ENCODE measurements at places on chromosomes 3 and 15.

GRCh38 chr15:56988219-56988618, 69.8 kb downstream of the TCF12 start:
- DNase-seq: no peak

DNA sequence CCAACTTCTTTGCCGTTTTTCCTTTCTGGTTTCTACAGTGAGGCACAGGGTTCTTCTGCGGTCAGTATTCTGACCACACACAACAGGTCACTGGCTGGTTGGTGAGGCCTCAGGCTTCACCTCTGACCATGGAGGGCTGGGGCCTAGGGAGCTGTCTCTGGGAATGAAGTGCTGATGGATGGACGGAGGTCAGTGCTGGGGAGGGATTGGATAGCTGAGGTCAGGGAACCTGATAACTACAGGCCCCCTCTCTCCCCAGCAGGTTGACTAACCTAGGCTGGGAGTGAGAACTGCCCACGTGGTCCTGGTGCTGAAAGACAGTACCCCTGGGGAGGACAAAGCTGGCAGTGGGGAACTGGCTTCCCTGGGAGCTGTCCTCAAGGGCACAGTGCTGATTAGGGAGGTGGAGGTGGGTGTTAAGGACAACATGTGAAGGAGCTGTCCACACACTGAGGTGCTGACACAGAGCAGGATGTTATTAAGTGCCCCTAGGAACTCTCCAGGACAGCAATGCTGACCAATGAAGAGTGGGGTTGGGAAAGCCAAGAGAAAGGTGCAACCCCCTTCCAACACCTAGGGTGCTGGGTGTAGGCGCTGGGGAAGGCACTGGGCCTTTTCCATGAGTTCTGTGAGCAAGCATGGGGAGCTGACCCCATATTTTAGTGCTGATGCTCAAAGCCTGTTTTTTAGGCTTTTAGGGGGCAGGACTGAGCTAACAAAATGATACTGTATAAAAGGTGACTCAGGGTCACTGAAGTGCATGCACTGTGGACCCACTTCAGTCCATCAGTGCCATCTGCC, 45.2 kb downstream of the ATP2B2 start:
- peak; percentile 60 for DNase-seq

DNA sequence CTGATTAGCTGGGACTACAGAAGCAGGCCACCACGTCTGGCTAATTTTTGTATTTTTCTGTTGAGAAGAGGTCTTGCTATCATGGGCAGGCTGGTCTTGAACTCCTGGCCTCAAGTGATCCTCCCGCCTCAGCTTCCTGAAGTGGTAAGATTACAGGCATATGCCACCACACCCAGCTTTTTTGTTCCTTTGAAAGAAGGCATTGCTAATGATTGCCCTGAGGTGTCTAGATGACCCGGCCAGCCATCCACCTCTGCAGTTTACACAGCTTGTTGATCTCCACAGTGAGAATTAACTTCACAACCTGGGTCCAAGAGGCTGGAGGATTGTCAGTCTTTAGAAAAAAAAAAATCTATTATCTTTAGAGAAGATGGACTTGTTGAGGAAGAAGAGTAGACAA, 58.7 kb downstream of the SMAD3 start:
- DNase-seq: no peak

GRCh38 chr15:67079361-67079760, 14.0 kb downstream of the SMAD3 start:
- DNase-seq: peak; percentile 78

DNA sequence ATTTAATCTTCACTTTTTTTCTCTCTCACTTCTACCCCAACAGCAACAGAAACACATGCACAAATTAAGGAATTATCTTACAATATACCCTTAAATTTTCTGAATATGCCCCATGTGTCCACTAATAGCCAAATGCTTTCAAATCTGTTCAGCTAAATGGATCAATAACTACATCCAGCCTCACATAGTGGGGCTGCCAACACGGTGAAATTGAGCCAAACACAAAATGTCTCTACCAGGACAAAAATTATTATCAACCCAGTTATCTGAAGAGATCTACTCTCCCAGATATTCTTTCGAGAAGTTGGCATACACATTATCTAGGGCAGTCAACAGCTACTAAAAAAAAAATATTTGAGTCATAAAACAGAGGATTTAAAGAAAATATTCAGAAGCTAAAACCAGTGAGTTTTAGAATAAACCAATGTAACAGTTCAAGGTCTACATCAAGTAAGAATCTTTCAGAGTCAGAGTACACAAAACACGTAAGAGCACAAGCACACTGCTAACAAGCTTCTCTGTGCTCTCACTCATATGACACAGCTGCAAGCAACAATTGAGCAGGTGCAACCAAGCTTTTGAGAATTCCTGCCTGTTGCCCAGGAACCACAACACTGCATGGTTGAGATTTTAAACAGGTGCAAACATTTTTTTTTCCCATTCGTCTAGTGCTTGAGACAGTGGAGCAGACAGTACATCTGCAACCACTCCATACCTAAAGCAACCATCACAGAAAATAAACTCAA, 247.7 kb downstream of the ZBTB20 start:
- no peak for DNase-seq

DNA sequence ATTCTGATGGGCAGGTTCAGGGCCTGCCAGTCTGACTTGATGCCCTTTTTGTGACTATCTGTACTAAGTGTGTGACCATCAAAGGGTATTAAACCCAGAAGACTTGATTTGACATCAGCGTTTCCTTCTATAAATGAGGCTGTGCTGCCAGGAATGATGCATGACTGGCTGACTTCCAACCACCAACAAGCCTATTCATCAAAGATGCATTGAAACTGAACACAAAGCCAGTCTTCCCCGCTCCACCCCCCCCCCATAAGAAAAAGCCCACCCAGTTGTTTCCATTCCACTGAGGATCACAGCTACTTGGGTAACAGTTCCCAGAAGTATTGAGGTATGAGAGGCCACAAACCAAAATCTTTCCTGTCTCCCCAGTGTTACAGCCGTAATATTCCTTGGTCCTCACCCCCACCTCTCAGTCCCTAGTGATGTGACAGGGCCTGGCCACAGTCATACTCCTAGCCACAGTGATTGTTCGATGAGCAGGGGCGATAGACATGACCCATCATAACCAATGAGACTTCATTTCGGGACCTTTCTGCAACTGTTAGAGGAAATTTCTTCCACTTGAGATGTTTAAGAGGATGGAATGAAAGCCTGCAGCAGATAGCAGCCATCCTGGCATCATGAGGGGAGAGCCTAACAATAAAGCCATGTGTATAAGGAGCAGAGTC, 22.6 kb downstream of the SH3BP5 start:
- DNase-seq: peak; percentile 48

DNA sequence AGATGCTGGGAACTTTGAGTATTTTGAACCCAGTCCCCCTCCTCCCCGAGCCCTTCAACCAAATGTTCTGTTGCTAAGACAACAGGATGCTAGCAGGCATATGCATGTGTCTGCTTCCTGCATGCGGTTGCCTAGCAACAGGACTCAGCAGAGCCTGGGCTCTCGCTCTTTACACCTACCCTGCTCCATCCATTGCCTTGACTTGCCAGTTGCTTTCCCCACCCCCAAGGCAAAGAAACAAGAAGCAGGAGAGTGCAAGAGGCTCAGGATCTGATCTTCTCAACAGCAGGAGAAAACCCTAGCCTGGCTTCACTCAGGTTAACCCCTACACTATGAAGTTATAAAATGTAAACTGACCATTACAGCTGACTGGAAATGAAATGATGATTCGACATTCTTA, 393.0 kb downstream of the IGSF11 start:
- DNase-seq: no peak

DNA sequence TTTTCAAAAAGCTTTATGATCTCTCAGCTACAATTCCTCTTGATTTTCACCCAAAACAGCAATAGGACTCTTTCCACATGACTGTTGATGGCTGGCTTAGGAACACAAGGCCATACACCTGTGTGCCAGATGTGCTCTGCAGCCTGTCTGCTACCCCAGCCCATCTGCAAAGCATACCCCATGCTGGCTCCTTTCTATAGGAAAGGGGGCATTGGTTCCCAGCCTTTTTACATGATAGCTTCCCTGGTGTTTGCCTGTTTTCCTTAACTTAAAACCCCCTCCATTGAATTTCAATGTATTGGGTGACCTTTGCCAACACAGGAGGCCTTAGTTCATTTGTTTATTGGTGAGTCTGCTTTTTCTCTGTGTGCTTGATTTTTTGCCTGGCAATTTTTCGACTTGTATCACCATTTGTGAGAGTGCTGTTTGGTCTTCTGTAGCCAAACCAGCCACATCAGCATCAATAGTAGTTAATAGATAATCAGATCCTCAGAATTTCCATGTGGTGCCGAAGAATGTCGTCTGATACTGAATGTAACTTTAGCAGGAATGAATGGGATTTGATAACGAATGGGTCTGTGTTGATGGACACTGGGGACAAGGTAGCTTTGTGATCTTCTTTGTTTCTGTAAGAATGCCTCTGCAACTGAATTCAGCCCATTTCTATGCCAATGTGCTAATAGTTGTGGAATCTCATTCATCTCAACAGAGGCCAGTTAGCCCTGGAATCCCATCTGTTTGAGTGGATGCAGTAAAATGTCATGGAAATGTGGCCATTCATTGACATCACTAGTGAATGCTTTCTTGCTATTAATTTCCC, 272.2 kb upstream of the RARB start:
- no peak for DNase-seq

DNA sequence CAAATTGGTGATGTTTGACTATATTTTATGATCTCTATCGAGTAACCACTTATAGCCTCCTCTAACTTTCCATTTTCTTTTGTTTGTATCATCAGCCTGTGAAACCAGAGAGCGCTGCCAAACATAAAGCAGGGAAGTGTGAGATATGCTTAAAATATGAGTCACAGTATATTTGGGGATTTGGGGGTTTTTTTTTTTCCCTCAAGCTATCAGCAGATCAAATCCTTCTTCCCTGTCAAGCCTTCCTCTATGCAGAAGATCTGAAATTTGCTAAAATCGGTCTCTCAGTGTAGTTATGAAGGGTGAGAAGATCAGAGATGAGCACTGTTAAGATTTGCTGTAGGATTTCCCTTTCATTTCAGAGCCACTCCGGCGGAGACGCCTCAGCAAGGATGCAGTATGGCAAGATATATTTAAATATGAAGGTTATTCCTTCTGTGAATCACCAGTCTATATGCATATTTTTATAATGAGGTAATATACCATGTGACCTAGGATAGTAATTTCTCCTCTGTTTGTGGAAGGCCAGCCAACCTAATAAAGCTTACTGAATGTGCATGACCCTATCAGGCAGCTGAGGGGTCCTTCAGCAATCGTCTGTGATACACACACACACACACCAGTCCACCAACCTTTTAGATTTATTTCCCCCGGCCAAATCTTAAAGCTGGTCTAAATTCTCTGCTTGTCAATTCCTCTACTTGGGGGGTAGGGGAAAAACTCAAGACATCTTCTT, 474.1 kb downstream of the FOXP1 start:
- peak; percentile 83 for DNase-seq
